ENCODE measurements at places on chromosomes 11 and 22.

- no peak for DNase-seq
Measured at GRCh38 chr11:109762546-109762945, 330.6 kb upstream of the ZC3H12C start.

- DNase-seq, result no peak
Measured at GRCh38 chr11:119933584-119933983, 204.3 kb downstream of the TRIM29 start.

DNA sequence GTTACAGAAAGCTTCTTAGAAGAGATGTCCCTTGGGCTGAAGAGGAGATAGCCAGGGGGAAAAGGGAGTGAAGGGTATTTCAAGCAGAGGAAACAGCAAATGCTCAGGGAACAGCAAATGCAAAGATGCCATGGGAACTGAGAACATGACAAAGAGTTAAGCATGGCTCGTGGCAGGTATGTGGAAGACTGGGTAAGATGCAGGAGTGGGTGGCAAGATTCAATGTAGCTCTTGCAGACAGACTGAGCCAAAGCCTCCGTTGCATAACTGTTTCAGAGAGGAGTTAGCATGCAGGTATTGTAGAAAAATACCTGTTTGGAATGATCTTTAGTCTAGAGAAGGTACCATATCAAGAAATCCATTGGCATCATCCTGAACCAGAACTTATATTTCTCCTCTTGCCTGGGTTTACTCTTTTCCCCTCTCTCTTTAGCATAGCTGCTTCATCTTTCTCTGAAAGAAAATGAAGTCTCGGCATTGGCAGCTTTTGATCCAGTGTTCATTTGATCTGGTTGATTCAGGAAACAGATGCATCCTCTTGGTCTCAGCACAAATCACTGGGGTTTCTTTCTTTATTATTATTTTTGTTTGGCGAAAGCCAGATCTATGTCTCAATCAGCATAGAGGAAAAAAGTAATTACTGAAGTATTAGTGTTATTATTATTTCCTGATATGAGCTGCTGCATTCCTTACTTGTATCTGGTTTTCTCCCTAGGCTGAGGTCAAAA, 41.7 kb upstream of the NUP160 start:
- peak; percentile 69 for DNase-seq

DNA sequence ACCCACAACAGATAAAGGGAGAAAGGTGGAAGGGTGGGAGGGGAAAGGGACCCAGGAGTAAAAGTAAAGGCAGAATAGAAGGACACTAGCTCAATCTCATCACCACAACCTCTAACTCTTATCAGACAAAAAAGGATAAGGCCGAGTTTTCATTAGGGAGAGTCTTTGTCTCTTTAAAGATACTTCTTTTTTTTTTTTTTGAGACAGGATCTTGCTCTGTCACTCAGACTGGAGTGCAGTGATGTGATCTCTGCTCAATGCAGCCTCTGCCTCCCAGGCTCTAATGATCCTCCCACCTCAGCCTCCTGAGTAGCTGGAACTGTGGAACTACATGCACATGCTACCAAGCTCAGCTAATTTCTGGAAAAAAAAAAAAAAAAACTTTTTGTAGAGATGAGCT, 85.6 kb upstream of the CHRM4 start:
- DNase-seq, result no peak

- DNase-seq, result no peak
Measured at GRCh38 chr11:17406082-17406817, 17.8 kb upstream of the KCNJ11 start.

DNA sequence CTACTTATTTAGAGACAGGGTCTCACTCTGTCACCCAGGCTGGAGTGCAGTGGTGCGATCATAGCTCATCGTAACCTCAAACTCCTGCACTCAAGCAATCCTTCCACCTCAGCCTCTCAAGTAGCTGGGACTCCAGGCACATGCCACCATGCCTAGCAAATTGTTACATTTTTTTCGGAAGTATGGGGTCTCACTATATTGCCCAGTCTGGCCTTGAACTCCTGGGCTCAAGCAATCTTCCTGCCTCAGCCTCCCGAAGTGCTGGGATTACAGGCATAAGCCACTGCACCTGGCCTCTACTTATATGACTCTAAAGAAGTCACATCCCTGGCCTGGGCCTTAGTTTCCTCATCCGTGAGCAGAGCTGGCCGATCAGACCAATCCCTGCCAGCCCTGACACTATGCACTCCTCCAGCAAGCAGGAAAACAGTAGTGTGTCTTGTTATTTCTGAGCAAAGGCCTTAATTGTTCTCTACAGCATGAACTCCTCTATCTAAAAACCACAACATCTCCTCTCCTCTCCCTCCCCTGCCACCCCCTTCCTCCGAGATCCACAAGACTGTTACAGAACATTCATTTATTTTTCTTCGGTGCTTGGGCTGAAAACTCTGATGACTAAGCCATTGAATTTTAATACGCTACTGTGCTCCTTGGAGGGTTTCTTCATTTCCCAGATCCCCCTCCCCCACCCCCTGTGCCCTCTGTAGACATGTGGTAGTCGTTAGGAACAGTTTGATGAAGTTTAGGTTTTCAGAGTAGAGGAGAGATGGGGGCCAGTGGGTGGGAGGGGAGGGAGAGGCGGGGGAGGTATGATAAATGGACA, 91.5 kb downstream of the ABTB2 start:
- no peak for DNase-seq
